ENCODE measurements at places on chromosomes 5 and 9.

GRCh38 chr9:93595461-93595860 is 19.1 kb downstream of the PHF2 start:
- DNase-seq: no peak

DNA sequence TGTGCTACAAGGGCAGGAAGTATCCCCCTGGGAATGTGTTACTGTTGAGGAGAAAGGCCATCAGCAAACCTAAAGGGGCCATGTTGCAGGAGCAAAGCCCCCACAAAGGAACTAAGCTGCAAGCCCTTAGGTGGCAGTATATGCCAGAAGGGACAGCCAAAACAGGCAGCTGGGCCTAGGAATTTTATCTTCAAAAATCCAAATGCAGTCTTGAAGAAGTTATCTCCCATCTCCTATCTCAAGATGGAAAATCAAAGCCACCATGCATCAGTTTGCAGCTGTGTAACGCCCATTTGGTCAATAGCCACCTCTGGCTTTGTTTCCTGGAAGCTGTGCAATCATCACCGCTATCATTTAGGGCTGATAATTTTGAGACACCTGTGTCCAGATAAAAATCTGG is 400.3 kb downstream of the ARHGEF28 start:
- no peak for DNase-seq

GRCh38 chr5:147472664-147473475 is 37.0 kb downstream of the DPYSL3 start:
- no peak for DNase-seq

DNA sequence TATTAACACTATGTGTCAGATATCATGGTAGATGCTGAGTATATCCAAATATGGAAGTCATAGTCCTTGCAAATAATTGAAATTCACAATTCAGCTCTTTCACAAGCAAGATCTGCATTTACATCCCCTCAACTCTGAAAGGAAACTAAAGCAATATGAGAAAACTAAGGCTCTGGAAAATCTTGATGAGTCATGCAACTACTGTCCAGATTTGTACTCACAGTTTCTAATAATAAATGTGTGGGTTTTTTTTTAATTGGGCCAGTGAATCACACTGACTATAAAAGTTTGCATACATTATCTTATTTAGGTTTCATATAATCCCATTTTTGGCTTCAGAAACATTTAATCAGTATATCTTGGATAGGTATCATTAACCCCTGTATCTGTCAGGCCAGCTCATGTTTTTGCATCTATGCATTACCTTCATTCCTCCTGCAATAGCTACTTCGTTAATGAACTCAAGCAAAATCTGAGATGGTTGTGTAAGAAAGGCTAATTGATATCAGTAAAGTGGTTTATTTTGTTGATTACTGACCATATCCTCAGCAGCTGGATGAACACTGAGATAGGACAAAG is 58.7 kb upstream of the PRR16 start:
- DNase-seq: no peak

GRCh38 chr9:136544964-136545691 is 720 bp downstream of the NOTCH1 start:
- no peak for DNase-seq

DNA sequence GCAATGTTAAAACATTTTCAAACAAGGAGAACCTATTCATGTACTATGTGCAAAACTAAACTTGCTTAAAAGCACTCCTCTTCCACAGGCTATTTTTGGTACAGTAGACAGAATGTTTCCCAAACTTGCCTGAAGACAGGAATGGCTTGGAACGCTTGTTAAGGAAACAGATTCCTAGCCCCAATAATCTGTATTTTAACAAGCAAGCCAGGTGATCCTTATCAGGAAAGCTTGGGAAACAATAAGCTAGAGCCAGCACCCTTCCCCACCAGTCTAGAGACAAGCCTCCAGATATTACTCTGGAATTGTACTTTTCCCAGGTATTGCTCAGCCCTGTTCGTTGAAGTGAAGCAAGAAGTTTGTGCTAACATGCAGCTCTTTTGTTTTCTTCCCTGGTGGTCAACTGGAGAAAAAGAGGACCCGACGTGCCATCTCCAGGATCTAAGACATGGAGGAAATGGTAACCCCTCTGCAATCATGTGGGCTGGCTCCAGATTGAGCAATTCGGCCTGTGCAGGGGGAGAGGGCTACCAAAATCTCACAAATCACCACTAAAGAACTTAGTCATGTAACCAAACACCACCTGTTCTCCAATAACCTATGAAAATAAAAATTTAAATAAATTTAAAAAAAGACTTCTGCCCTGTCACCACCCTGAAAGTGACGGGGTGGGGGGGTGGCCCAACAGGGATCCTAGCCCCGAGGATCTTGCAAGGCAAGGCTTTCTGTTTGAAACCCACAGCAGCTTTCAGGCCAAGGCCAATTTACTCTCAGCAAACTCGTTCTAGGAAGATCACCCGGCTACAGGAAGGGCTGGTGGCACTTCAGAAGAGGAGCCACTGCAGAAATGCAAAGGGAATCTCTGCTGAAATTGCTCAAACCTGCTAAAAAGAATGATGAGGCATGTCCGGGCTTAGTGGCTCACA is 48.6 kb downstream of the SHB start:
- DNase-seq: no peak

DNA sequence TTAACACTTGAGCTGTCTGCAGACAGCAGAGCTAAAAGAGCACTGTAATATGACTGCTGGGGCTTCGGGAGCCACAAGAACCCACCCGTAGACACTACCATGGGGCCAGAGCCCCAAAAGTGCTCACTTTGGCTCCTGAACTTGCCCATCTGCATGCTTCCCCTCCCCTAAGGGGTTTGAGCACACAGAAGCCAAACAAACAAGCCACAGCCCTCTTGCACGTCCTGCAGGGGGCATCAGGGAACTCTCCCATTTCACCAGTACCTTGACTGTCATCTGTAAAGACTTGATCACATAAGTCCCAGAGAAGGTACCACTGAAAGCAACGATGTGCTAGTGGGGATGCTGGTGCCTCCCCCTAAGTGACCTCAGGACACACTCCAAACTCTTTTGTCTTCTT is 681.8 kb downstream of the SEMA5A start:
- no peak for DNase-seq

GRCh38 chr5:149299451-149300054 is 27.9 kb downstream of the AFAP1L1 start:
- no peak for DNase-seq

DNA sequence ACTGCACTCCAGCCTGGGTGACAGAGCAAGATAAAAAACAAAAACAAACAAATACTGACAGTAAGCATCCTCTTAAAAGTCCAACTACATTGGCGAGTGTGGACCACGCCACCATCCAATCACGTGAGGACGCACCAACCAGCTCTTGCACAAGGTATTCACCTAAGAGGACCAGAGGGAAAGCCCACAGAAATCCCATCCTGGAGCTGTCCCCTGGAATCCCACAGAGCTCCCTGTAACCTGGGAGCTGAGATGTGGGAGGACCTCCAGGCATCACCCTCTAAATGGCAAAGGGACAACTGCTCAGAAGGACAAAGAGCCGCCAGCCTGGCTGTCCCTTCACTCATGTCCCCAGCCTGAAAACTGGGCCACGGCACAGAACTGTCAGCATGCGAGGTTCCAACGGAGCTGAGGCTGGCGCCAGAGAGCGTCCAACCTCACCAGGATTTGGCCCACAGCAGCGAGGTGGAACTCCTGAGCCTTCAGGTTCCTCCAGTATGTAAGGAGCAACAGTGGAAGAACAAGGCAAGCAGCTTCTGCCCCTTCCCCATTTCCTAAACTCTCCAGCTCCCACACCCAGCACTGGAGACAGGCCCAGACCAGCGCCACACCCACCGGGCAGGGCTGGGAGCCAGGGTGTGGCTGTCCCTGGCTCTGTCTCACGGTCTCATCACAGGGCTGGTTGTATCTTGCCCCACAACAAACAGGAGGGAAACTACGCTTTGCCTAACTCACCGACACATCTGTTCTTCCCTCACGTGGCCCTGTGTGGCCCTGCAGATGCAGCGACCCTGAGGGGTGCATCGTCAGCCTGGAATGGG is 15.2 kb downstream of the IPPK start:
- DNase-seq: no peak

- DNase-seq: no peak
Observed at GRCh38 chr5:34521628-34522290, 134.4 kb upstream of the RAI14 start.

GRCh38 chr5:81212211-81212751 is 20.8 kb upstream of the CKMT2 start:
- no peak for DNase-seq

- DNase-seq: no peak
Observed at GRCh38 chr9:134899168-134899567, 18.5 kb downstream of the FCN1 start.

GRCh38 chr9:109399258-109399767 is 78.5 kb upstream of the EPB41L4B start:
- DNase-seq: no peak

DNA sequence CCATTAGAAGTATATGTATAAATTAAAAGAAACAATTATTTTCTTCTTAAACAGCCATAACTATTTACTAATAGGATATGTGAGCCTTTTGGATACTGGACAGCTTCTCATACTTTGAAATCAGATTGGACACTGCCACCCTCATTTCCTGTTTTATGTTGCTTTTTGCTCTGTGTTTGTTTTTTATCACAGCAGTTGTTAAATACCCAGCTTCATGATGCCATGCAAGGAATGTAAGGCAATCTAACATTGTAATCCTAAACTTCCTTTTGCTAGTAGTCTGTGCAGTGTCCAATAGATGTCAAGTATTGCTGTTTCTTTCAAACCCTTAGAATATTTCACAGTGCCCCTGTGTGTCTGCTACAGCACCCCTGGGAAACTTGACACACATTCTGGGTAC is 56.2 kb downstream of the CNTLN start:
- DNase-seq: no peak

DNA sequence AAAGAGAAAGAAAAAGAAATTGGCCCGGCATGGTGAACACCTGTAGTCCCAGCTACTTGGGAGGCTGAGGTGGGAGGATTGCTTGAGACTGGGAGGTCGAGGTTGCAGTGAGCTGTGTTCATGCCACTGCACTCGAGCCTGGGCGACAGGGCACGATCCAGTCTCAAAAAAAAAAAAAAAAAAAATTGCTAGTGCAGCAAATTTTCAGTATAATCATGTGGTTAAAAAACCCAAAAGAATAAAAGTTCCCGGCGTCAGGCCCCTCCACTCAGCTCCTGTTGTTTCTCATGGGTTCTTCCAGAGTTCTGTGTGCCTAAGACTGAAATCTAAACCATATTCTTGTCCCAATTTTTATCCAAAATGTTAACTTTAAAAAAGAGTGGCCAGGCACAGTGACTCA is 49.1 kb downstream of the WNK2 start:
- no peak for DNase-seq

GRCh38 chr5:41406936-41407335 is 103.5 kb downstream of the PLCXD3 start:
- DNase-seq: no peak

GRCh38 chr5:103428411-103428871 is 134.1 kb downstream of the NUDT12 start:
- DNase-seq: no peak

- DNase-seq: no peak
Observed at GRCh38 chr9:129884220-129885017, 49.2 kb downstream of the USP20 start.

GRCh38 chr9:136399176-136400037 is 563 bp downstream of the SNAPC4 start:
- DNase-seq: no peak

DNA sequence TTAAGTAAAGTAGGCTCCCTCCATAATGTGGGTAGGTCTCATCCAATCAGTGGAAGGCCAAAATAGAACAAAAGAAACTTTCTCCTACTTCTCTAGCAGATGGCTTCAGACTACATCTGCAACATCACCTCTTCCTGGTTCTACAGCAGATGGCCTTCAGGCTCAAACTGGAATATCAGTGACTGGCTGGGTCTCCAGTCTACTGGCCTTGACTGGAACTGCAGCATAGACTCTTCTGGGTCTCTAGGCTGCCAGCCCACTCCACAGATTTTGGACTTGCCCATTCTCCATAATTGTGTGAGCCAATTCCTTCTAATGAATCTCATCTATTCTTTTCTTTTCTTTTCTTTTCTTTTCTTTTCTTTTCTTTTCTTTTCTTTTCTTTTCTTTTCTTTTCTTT is 64.8 kb downstream of the ACER2 start:
- no peak for DNase-seq

DNA sequence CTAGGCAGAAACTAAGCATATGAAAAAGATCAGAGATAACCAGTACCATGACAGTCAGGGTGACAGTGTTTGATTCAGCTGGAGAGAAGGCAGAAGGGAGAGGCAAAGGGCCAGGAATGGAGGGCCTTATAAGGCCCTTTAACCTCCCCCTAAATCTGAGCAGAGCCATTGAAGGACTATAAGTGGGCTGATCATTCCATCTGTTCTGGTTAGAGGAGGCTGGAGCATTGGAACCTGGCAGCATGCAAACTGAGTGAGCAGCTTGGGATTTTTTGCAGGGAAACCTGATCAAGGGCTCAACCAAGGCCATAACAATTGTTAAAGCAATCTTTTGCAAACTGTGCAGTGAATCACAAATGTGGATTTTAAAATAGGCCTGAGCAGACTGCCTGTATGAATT is 174.5 kb upstream of the DAP start:
- no peak for DNase-seq

DNA sequence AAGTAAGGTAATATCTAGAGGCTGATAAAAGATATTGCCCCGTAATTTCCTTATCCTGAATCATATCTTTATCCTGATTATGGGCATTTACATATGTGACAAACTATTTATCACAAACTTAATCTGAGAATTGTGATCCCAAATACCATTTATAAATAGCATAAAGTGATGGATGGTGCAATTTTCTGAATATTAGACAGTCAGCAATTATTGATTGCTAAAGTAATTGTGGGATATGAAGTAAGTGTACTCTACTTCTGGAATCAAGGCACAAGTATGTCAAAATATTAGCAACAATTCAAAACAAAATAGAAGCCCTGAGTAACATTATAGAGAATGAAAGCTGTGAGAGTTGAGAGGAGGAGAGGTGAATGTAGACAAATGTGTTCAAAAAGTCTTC is 361.9 kb upstream of the CDH6 start:
- DNase-seq: no peak

GRCh38 chr5:93058309-93058708 is 522.7 kb downstream of the NR2F1-AS1 start:
- no peak for DNase-seq

DNA sequence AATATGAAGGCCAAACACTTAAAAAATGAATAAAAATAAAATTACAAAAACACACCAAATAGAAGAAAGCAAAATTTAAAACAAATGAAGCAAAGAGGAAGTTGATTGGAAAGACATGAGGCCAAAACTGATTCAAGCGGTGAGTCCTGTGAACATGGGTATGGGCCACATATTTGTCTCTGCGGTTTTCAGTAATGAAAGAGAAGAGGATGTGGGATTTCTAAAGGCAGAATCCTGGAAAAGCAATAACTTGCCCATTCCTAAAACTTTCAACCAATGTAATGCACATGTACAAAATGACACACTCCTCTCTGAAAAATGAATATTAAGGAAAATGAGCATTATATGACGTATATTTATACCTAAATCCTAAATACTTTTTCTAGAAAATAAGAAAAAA is 263.7 kb downstream of the SEMA5A start:
- DNase-seq: no peak

DNA sequence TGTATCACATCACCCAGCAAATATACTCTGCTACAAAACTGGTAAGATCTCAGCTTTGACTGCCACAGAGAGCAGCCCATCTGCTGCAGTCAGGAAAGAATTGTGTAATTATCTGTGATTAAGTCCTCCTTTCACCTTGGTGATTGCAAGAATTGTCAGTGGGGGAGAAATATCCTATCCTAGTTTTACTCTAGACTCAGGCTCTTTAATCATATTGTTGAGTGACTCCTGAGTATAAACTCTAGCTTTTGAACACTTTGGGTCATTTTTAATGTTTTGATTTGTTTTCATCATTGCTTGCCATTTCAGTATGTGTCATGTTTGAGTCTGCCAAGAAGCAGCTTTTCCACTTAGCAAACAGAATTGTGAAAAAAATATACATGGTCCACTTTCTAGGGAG is 32.1 kb downstream of the VCAN start:
- DNase-seq: no peak

Measured in cortex of kidney (tissue), 1 donor.